ENCODE measurements at places on chromosomes 11 and 22.

GRCh38 chr11:45518833-45519535, 146.4 kb downstream of the CHST1 start:
- peak; percentile 95 for DNase-seq

GRCh38 chr11:75163921-75164849, 13.3 kb downstream of the SLCO2B1 start:
- DNase-seq: no peak

GRCh38 chr22:44025171-44026065, 1.3 kb downstream of the PARVB start:
- DNase-seq: peak; percentile 94

DNA sequence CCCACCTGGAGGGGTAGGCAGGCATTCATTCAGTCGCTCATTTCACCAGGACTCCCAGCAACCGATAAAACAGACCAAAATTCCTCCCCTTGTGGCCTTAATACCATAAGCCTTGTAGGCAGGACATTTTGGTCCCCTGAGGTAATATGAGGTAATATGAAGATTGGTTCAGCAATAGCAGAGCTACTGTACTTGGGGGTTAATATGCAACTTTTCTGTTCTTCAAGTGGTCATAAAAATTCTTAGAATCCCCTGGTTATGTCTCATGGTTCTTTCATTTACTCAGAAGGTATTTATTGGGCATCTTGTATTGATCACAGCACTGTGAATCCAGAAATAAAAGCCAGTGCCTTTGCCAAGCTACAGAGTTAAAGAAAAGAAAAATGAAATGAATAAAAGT, 29.8 kb downstream of the SHISA8 start:
- DNase-seq: no peak

DNA sequence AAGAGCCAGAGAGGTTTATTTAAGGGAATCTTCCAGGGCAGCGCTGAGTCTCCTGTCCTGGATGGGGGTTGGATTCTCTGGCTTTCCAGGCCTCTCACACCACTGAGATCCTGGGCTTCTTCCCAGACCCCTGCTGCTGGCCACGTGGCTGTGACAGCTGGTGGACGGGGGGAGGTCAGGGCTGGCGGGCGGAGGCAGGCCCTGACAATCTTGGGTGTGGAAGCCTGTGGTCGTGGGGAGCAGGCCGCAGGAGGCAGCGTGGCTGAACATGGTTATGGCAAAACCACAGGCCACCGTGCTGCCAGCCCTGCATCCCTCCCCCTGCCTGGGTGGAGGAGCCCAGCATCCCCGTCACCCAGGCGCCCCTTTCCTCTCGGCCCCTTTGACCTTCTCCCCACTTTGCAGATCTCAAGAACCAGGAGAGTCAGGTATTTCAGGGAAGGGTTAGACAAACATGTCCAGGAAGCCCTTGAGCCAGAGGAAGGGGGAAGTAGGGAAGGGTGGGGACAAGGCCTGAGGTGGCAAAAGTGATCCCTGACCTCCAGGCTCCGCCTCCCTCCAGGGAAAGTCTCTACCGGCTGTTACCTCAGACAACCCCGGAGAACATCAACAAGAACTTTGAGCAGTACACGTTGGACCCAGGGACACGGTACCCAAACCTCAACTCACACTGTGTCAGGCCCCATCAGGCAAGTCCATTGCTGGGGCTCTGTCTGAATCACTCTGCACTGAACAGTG, 111.8 kb downstream of the MICAL2 start:
- peak; percentile 51 for DNase-seq

GRCh38 chr11:120903686-120904085, 120.2 kb upstream of the TBCEL start:
- no peak for DNase-seq

DNA sequence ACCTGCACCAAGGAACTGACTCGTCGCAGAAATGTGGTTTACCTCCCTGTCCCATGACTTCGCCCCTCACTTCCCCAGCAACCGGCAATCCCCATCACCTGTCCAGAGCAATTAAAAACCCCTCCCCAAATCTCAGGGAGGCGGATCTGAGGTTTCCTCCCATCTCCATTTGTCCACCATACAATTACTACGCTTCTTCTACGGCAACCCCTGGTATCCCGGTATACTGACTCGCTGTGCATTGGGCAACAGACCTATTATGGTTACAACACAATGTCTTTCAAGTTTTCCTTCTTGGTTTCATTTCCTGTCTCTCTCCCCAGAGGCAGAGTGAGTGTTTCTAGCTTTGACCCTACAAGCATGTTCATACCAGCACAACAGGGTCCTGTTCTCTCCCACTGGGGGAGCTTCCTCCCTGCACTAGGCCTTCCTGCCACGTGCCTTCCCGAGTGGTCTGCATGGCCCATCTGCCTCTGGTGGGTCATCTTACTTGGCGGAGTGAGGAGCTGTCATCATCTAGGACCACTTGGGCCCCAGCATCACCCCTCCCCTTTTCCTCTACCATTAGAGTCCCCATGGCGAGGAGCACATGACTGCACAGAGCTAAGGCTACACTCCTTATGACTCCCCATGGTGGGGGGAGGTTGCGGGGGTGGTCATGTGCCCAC, 30.3 kb upstream of the NAP1L4 start:
- DNase-seq: peak; percentile 98

GRCh38 chr11:46527591-46528130, 66.2 kb downstream of the AMBRA1 start:
- DNase-seq: peak; percentile 43

DNA sequence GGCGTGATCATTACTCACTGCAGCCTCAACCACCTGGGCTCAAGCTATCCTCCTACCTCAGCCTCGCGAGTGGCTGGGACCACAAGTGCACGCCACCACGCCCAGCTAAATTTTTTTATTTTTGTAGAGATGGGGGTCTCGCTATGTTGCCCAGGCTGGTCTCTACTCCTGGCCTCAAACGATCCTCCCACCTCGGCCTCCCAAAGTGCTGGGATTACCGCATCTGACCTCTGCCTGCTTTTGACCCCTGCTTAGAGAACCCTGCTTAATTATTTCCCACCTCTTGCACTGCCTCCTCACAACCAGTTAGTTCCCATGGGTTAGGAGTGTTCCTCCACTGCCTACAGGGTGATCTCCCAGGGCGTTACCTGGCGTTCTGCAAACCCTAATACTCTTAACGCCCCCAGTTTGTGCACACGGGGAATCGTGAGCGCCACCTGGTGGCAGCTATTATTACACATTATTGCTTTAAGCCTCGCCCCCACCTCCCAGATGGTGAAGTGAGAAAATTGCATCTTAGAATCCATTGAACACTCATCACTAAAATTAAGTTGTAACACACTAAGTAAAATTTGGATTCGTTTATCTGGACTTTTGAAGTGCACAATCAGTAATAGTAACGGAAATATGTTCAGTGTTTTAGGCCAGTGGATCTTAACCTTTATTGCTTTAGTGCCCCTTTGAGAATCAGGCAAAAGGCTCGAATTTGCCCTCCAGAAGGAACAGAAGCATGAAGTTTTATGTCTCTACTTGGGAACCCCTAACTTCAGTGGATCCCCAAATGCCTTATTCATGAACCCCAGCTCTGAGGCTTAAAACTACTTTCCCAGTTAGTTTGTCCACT, 61.4 kb upstream of the ASPHD2 start:
- peak; percentile 46 for DNase-seq

- DNase-seq: peak; percentile 84
Measured at GRCh38 chr11:62678770-62679696, at the start of gene UBXN1. UBXN1 (minus strand) TSS chr11:62679073; CDS start chr11:62678923, 150 bp downstream.

DNA sequence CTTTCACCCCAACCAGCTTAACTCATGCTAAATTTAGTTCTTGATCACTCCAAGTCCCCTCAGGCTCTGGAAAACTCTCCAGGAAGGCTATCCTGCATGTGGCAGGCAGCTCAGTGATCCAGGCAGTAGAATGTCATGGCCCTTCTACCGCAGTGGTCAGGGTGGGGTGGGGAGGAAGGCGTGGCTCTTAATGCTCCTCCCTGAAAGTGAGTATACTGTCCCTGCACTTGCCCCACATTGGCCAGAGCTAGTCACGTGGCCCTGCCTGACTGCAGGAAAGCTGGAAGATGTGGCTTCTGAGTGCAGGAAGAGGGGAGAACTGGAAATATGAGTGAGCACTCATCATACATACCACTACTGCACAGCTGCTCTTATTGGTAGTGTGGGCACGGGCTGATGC, 102.1 kb downstream of the GRAMD1B start:
- no peak for DNase-seq

GRCh38 chr22:19483481-19484244, 3.9 kb downstream of the CDC45 start:
- DNase-seq: no peak

- no peak for DNase-seq
Measured at GRCh38 chr22:22712092-22712658, 67.8 kb downstream of the GGTLC2 start.

DNA sequence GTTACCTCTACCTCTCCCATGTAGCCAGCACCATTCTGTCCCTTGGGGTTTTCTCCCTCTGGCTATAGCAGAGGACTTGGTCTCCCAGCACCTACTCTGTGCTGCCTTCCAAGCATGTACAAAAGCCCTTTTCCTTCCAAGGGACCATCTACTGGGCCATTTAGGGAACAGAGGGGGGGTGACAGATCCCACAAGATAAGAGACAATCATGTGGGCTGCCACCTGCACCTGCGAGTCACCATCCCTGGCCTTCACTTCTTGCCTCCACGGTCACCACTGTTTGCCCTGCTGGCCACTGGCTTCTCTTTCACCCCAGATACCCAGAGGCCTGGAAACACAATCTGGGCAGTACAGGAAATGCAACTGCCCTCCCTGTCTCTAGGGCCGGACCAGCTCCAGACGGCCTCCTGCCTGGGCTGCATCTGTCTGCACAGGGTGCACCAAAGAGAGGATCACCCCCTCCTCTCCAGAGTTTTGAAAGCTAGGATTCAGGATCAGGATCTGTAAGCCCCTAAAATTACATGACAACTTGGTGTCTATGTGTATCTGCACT, 160.8 kb upstream of the NECTIN1 start:
- no peak for DNase-seq

- no peak for DNase-seq
Measured at GRCh38 chr11:108340973-108341372, 118.1 kb downstream of the ATM start.

GRCh38 chr22:35918456-35918855, 110.2 kb downstream of the RBFOX2 start:
- no peak for DNase-seq

GRCh38 chr22:49979587-49980264, 19.2 kb downstream of the PIM3 start:
- DNase-seq: peak; percentile 81
